ENCODE measurements at places on chromosomes 13 and 19.

GRCh38 chr13:100880166-100880565 is 205.6 kb upstream of the TMTC4 start:
- no peak for DNase-seq

GRCh38 chr13:32299893-32300292 is 15.3 kb downstream of the ZAR1L start:
- DNase-seq, result no peak

DNA sequence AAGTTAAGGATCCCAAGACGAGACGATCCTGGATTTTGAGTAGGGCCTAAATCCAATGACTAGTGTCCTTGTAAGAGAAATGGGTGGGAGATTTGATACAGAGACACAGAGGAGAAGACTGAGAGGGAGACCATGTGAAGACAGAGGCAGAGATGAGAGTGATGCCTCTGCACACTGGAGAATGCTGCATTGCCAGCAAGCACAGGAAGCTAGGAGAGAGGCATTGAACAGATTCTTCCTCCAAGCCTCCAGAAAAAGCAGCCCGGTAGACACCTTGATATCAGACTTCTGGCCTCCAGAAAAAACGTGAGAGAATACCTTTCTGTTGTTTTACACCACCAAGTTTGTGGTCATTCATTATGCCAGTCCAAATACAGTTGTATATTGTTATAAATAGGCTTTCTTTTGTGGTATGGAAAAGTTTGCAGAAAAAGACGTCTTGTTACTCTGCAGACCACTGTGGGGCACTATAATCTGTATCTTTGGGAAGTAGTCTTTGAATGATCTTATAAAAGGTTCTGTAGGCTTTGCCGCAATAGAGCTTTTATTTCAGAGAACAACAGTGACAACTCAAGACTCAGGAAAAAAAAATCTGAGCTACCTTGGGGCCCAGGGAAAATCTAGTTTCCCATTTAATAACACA is 17.9 kb upstream of the RFC3 start:
- no peak for DNase-seq

DNA sequence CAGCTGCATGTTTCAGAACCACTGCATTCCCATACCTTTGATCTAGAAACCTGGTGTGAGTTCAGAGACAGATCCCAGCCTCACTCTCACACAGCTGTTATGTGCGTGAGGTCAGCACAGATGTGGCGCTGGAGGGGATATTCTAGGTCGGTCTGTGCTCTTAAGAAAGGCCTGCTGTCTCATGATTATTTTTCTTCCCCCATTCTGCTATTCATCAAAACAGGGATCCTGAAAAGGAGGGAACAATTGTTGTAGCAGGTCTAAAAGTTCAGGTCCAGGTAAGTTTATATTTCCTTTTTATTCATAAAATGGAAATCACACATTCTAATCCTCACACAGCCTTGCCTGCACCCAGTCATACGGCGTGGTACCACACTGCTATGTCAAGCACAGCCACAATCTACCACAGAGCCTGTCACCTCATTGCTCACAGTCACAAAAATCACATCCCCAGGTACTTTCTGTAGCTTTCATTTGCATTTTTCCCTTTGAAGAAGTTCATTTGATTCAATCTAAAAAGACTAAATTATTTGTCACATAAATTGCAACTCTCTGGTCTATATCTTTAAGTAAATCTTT is 867 bp downstream of the ZNF546 start:
- no peak for DNase-seq

DNA sequence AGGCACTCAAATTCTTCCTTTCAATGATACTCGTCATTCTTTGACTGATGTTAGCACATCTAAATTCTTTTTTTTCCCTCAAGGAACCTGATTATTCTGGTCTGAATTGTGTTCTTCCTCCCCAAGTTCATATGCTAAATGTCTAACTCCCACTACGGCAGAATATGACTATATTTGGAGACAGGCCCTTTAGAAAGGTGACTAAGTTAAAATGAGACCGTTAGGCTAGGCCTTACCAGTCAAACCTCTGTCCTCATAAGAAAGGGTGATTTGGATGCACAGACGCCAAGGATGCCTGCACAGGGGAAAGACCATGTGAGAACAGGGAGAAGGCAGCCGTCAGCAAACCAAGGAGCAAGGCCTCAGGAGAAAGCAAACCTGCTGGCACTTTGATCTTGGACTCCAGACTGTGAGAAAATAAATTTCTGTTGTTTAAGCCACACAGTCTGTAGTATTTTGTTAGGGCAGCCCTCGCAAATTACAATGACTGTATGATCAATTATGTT is 13.1 kb upstream of the FOXO1 start:
- DNase-seq, result no peak

GRCh38 chr19:14505488-14506239 is 9.7 kb upstream of the GIPC1 start:
- no peak for DNase-seq

GRCh38 chr19:6066661-6067646 is 43.3 kb downstream of the RFX2 start:
- peak; percentile 96 for DNase-seq

GRCh38 chr13:63909726-63910375 is 2494.2 kb upstream of the PCDH20 start:
- no peak for DNase-seq

GRCh38 chr13:109756778-109757177 is 29.6 kb downstream of the IRS2 start:
- no peak for DNase-seq

- DNase-seq, result no peak
Measured at GRCh38 chr13:42355092-42355485, 83.1 kb downstream of the AKAP11 start.

DNA sequence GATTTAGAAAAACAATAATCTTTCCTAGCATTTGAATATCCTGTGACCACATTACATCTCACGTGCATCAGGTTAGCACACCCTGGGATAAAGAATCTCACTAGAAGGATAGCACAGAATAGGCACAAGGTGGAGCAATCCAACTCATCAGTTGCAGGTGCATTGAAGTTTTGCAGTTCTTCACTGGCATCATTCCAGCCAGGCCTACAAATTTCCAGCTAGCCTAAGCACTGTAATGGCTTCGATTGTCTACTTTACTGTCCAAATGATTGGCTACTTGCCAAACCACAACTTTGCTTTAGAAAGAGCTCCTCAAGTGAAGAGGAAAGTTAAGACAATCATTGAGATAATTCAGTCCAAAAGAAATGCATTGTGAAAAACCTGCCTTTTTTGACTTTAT is 89.5 kb downstream of the SPRY2 start:
- DNase-seq, result peak; percentile 68

- DNase-seq, result no peak
Measured at GRCh38 chr13:29993716-29994488, 143.5 kb upstream of the UBL3 start.

DNA sequence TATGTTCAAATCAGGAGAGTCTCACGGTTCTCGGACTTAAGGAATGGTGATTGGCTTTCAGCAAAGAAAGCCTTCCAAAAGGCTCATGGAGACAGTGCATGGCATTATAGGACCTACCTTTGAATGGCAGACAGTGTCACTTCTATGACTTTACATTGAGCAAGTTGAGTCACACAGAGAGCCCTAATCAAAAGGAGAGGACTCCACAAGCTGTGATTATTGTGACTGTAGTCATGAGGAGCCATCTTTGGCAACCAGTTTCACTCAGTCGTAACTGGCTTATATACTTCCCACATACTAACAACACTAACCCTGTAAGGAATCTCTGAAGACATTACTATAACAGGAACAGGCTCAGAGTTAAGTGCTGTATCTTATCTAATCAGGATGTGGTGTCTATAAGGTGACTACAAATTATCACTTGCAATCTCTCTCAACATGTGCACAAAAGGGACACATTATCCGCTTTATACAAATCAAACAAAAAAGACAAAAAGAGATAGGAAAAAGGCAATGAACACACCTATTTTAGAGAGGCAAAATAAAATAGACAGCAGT is 6.1 kb downstream of the LGALS14 start:
- DNase-seq, result no peak

GRCh38 chr13:28412981-28413380 is 81.9 kb downstream of the FLT1 start:
- DNase-seq, result no peak

DNA sequence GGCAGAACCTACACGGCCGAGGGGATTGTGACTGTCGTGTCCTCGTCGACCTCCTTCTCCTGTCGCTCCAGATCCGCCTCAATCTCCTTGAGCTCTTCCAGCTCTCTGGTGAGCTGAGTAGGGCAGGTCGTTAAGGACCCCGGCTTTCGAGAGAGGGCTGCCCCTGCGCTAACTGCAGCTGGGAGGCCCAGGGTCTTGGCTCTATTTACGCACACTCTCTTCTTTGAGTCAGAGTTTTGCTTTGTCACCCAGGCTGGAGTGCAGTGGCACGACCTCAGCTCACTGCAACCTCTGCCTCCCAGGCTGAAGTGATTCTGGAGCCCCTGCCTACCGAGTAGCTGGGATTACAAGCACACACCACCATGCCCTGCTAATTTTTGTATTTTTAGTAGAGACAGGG is 7.6 kb downstream of the SPC24 start:
- DNase-seq, result no peak

DNA sequence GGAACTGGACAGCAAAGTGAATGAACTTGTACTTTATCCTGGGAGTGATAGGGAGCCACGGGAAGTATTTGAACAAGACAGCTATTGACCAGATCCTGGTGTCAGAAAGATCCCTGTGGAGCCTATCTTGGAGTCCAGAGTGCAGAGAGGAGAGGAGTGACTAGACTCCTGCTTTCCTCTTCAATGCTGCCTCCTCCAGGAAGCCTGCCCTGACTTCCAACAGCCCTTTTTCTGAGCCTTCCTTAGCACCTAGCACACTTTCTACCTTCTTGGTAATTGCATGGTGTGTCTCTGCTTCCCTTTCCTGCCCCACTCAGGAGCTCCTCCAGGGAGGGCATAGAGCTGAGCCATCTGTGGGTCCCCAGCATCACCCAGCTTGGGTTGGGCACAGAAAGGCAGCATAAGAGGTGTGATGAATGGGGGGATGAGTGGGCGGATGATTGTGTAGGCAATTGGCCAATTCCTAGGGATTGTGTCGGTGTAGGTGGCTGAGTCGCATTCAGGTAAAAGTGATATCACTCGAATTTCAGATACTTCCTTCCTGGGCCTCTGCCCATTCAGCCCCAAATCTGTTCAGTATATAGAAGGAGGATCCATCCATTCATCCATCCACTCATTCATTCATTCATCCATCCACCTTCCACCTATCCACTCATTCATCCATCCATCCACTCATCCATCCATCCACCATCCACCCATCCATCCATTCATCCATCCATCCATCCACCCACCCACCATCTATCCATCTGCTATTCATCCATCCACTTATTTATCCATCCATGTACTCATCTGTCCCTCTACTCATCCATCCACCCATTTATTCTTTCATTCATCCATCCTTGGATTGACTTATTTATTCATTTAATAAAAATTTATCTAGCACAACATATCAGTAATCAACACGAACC is 26.9 kb downstream of the CYP4F22 start:
- DNase-seq, result no peak

GRCh38 chr19:4477034-4477801 is 5.1 kb downstream of the HDGFL2 start:
- no peak for DNase-seq

GRCh38 chr19:541699-542098 is 2.2 kb upstream of the GZMM start:
- no peak for DNase-seq

GRCh38 chr13:93259527-93260080 is 33.0 kb downstream of the GPC6 start:
- no peak for DNase-seq

- DNase-seq, result no peak
Measured at GRCh38 chr13:98458431-98458830, 118.5 kb downstream of the STK24 start.

DNA sequence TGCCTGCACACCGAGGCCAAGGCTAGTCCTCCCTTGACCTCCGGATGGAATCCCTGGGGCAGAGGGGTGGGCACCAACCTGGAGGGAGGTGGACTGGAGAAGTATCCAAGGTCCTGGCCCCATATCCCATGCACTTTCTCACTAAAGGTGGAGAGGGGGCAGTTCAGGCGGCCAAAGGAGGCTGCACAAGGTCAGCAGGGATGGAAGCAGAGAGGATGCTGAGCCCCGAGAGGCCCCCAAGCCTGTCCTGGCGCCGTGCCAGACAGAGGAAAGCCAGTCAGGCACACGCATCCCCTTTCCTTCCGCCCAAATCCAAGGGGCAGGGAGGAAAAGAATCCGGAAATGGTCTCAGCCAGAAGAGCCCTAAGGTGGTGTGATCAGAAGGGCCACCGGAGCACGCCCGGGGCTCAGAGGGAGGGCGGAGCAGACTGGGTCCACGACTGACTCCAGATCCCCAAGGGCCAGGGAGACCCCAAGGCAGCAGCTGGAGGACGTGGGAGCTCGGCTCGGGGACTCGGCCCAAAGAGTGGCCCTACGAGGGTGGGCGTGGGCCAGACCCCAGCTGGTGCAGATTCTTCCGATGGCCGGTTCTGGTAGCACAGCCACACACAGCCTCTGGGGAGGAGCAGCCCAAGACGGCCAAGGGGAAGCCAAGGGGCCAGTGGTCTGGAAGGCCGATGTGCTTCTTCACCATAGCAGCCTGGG is 60.0 kb downstream of the MLLT1 start:
- DNase-seq, result no peak

- DNase-seq, result peak; percentile 29
Measured at GRCh38 chr19:34145741-34146202, 26.5 kb upstream of the LSM14A start.

DNA sequence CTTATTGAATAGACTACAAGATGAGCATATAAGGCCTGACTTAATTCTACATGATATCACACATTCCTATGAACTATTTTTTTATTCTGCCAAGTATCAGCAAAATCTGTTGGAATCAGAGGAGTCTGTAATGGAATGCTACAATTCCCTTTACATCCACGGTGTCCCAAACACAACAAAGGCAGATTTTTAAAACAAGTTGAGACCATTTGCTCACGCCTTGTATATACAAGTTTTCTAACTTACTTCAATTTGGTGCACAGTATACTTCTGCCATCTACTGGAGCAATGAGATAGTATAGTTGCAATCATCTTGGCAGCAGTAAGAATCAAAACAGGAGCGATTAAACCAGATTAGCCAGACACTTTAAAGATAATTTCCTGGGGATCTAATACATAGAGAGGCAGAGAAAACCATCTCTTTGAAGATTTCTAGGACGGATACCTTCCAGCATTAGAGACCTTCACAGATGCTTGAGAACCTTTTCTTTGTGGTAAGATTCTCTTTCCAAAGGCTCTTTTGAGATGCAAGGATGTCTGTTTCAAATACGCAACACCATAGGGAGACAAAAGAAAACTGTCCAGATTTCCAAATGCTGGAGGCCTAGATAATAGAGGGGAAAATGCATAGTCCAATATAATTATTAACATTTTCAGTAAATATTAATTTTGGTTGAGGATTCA is 302.0 kb upstream of the MIR17HG start:
- DNase-seq, result no peak

Data from NCI-H1105 (cell line).